Caco-2 (cell line): ENCODE measurements at places on chromosomes 7 and 10.
A peak's percentile ranks its signal among the peaks of the same experiment; 100 is the strongest.

- no peak for DNase-seq
Observed at GRCh38 chr7:16741676-16742075, 11.9 kb upstream of the TSPAN13 start.

GRCh38 chr10:119947300-119947699, 54.8 kb downstream of the SEC23IP start:
- no peak for DNase-seq

DNA sequence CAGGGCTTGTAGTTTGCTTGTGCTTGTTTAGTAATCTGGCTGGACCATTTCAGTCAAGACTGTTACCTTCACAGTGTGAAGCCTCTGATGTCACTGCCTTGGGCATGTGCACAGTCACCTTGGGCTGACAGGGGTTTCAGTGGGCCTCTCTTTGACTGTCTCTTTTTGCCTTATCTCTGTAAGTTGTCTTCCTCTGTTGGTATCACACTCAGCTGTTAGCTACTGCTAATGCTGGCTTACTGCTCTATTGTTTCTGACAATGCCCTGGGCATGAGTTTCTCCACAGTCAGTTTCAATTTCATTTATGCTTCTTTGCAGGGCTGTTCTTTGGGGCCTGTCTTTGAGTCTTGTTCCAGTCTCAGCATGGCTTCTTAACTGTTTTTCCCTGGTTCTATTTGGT, 201.9 kb upstream of the SHH start:
- DNase-seq: no peak

- DNase-seq: no peak
Observed at GRCh38 chr7:150994141-150994837, 3.5 kb downstream of the NOS3 start.

DNA sequence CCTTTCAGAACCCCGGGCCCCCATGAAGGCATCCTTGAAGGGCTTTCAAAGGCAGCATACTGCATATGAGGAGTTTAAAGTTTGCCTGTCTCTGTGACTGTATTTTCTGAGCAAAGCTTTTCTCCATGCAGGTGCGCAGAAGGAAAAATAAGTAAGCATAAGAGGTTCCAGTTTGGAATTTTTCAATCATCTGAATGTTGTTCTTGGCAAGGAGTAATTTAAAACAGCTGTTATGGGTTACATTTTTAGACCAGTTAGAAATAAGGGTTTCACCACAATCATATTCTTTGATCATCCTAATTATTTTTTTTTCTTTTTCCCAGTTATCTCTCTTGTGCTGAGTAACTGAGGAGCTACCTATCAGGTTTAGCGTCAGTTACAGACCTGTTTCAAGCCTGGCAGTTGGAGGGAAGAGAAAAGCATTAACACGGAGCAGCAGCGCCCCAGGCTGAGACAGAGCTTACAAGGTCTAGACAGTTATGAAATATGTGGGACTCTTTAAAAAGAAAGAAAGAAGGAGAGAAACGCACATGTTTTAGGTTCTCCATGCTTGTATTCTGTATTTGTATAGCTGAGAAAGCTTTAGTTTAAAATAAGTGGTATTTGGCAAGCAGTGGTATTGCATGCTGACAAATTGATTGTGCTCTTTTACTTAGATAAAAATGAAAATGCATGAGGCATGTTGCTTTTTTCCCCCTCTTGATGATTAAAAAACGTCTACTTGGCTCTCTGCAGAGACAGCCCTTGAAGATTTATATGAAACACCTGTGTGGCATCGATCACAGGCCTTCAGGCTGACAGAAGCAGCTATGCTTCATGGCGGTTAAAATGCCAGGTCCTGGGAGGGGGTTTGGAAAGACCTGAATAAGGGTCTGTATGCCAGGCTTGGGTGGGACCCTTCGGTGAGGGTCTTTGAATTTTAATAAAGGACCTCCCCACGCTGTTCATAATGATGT, 157.6 kb downstream of the GRK5 start:
- no peak for DNase-seq

DNA sequence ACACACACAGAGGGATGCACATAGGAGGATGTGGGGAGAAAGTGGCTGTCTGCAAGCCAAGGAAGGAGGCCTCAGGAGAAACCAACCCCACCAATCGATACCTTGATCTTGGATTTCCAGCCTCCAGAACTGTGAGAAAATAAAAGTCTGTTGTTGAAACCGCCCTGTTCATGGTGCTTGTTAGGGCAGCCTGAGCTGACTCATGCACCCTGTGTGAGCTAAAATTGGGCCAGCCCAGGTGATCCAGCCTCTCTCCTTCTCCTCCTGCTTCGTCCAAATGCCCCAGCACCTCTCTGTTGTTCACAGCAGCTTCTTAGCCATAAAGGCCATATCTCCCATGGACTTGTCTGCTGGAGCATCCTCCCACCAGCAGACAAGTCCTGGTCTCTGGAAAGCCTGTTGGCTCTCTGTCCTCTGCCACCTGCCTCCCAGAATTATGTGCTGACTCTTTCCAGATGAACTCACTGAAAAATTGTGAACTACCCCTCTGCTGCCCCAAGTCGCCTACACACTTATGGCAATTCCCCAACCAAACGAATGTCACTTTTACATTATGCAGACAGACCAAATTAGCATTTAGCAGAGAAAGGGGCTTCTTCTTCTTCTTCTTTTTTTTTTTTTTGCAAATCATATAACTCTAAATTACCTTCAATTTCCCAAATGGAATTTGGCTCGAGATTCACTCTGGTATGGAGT, 30.2 kb upstream of the CARD11 start:
- DNase-seq: no peak

GRCh38 chr7:105924945-105925344, 38.1 kb upstream of the CDHR3 start:
- DNase-seq: no peak

GRCh38 chr10:85922356-85923129, 444.1 kb downstream of the GRID1 start:
- DNase-seq: no peak

DNA sequence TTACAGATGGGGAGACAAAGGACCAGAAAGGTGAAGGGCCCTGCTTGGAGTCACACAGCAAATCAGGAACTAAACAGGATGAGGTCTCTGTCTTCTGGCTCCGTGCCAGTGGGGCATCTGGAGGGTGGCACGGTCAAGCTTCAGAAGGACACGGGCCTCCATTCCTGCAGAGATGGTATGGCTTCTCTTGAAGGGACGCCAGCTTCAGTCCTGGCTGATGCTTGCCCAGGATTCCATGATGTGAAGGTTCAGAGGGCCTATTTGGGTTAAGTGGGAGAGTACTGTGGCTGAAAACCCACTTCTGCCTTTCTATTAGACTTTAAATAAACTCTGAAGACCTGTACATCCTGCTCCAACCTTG, 6.1 kb downstream of the RAMP3 start:
- no peak for DNase-seq

DNA sequence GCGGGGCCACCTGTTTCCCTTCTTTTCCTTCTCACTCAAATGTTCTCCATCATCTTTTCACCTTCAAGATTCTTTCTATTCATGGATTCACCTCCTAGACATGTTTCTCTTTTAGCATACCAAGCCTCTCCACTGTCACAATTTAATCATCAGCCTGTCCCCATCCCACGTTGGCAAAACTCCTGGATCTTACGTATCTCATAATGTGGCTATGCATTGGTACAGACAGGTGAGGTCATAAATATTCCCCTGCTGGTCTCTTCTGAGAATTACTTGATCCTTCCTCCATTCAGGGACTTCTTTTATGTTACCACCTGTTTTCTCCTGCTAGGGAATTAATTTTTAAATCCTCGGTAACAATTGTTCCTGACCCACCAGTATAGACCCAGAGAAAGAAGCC, 262.6 kb upstream of the NEBL start:
- no peak for DNase-seq

- no peak for DNase-seq
Observed at GRCh38 chr7:22566592-22566991, 66.6 kb upstream of the STEAP1B start.

GRCh38 chr10:100697070-100697469, 48.3 kb upstream of the PAX2 start:
- DNase-seq: no peak

DNA sequence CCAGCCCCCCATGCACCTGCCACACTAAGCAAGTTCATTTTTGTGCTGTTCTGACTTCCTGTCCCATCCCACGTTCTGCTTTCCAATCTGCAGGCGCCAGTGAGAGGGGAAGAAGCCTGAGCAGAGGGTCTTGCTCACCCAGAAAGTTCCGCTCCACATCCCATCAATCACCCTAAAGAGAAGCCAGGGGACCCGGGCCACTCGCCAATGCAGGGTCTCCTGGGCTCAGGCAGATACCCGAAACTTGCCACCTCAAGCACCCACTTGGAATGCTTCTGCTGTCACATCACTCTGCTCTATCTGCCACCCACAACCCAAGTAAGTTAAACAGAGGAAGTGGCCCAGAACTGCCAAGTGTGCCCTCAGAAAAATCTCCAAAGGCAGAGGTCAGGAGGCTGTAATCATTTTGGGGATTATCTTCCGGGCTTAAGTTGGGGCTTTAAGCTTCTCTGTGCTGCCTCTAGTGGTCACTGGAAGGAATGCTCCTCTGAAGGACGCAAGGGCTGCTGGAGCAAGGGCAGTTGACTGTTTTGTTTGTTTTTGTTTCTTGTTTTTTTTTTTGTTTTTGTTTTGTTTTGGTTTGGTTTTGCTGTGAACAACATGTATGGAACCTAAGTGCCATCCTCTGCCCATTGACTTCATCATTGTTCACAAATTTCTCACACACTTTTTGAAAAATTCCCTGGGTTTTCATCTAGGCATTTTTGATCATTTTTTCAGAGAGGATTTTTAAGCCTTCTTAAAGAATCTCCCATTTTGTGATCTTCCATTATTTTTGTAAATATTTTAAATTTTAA, 25.5 kb downstream of the PRR15 start:
- no peak for DNase-seq

- no peak for DNase-seq
Observed at GRCh38 chr10:88523739-88524400, 59.2 kb downstream of the RNLS start.

DNA sequence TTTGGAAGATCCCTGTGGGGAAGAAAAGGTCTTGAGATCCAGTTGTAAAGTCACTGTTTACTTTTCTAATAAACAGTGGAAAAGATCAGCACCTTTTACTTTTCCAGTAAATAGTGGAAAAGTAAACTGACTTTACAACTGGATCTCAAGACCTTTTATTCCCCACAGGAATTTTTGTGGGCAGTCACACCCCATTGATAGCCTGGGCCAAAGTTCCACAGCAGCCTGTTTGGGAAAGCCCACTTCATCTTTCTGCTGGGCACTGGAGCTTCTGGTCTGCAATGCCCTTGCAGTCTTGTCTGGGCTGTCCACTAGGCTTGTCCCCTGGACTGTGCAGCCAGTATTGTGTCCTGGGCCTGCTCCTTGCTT, 50.2 kb downstream of the ADCY1 start:
- peak; percentile 26 for DNase-seq

GRCh38 chr7:86837235-86837634, 193.5 kb downstream of the GRM3 start:
- DNase-seq: no peak

- DNase-seq: no peak
Observed at GRCh38 chr7:113998934-113999333, 80.1 kb upstream of the PPP1R3A start.

- DNase-seq: no peak
Observed at GRCh38 chr10:9294865-9295264, 1240.4 kb downstream of the GATA3 start.

- no peak for DNase-seq
Observed at GRCh38 chr10:30041196-30042105, 17.9 kb downstream of the JCAD start.

- no peak for DNase-seq
Observed at GRCh38 chr10:58175990-58176900, 91.4 kb downstream of the IPMK start.

DNA sequence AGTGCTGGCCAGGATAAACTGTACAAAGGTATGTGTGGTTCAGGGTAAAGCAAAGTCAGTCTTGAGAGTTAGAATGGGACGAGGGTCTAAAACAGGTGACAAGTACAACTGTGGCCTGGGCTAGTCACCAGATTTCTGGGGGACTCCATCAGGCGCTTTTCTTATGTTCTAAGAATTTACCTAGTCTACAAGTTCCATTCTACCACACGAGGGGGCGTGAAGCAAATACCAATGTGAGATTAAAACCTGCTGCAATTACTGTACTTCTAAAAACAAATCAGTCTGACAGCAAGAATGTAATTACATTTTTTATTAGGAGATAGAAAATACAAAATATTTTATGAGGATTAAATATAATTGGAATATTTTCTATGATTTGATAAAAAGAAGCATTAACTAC, 146.5 kb downstream of the ALOX5 start:
- no peak for DNase-seq

DNA sequence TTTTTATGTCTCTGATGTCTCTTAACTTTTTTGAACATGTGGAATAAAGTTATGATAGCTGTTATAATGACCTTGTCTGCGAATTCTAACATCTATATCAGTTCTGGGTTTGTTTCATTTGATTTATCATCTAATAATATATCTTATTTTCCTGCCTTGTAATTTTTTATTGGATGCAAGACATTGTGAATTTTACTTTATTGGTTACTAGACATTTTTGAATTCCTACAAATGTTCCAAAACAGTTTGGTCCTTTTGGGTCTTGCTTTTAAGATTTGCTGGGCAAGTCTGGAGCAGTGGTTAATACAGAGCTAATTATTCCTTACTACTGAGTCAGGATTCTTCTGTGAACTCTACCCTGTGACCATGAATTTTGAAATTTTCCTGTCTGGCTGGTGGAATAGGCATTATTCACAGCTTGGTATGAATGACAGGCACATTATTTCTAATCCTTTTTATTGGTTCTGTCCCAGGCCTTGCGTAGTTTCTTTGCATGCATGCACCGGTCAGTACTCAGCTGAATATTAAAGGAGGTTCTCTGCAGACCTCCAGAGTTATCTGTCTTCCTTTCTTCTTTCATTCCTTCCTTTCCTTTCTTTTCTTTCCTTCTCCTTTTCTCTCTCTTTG, 9.0 kb downstream of the CUTC start:
- DNase-seq: no peak

- DNase-seq: no peak
Observed at GRCh38 chr7:15104411-15105092, 202.0 kb upstream of the DGKB start.

DNA sequence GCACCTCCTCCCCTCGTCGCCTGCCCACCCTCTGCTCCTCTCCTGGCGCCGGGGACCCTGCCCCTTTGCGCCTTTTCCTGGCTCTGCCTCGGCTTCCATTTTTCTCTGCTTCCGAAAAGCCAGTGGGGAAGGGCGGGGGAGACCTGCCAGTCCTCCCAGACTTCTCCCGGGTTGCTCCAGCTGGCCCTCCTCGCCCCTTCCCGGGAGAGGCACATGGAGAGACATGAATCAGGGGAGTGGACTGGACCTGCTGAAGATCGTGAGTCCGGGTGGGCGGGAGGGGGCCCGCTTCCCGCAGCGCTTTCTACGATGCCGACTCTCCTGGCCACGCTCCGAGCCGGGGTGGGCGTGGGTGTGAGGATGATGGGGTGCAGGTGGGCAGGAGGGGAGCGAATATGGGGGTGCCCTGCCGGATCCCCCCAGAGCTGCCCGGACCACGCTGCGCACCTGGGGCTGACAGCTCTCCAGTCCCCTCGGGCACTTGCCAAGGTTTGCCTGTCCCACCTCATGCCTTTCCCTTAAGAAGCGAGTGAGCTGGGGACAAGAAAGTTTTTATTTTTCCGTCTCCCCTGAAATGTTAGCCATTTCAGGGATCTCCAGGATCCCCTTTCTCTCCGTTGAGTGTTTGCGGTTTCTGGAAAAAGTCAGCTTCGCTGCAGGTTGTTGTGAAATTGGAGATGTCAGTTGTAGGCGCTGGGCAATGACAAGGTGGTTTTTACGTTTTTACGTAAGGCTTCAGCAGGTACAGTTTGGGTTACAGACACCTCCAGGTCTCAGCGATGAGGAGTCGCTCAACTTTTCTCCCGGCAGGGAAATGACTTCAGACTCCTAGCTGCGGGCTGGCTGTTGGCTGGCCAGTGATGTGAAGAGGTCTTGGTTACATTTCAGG, 977 bp downstream of the CACNB2 start:
- DNase-seq: no peak

- peak; percentile 51 for DNase-seq
Observed at GRCh38 chr7:114922026-114922651, at the start of gene MDFIC. Gene MDFIC, plus strand, starts transcription at chr7:114922094. Its CDS starts 940 bp downstream, at chr7:114923034.
